NCI-H1930 (cell line): ENCODE measurements at places on chromosomes 7 and 10.

- DNase-seq: no peak
These were observed 29.7 kb downstream of the ZNF467 start for GRCh38 chr7:149743476-149744255.

GRCh38 chr10:132204781-132205473 lies 18.2 kb downstream of the DPYSL4 start:
- no peak for DNase-seq

- no peak for DNase-seq
These were observed 13.3 kb downstream of the EMX2 start for GRCh38 chr10:117555863-117556262.

DNA sequence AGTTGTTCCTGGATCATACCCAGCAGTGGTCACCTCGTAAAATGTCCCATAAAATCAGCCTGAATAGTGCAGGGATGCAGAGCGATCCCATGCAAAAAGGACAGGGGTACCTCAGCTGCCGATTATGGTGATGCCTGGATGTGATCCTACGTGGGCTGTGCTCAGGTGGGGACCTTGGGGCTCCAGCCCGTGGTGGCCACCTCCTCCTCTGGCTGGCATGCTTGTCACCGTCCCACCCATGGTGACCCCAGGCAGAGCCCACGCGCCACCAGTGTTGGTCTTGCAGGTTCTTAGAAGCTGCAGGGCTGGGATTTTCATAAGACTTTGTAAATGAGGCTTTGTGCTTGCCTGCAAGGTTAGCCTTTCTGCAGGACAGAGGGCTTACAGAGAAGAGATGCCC lies 97.2 kb downstream of the GLRX3 start:
- no peak for DNase-seq

DNA sequence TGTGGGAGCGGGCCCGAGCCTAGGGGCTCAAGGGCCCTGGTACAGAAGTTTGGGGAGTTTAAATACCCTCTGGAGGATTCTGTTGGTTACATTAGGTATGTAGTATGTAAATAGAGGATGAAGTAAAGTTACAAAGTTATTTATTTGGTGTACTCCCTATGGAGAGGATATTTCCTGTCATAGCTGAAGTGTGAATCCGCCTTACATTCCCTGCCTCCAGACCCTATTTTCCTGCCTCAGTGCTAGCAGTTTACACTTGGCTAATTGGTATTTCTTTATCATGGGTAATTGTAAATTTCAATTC lies 60.6 kb upstream of the KLF14 start:
- no peak for DNase-seq

GRCh38 chr7:50832744-50833143 lies 50.0 kb upstream of the GRB10 start:
- no peak for DNase-seq

- no peak for DNase-seq
These were observed 86.9 kb downstream of the VWC2 start for GRCh38 chr7:49860293-49860692.
